ENCODE measurements at places on chromosomes 2 and 18.

DNA sequence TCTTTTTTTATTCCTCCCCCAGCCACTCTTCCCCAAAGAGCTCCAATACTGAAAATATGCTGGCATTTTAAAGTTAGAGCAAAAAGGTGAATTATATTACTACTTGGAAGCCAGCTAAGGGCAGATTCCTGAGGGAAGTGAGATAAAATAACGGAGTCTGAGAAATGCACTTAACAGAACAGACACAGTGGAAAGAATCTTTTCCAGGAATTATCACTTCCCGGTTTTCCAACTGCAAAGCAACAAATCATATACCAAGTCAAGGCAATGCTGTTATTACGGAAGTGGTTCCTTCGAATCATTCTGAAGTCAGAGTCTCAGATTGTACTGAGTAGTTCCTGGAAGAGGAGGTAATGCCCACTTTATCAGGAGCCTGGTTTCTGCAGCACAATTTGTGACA, 435.0 kb upstream of the SPRED2 start:
- DNase-seq: no peak

DNA sequence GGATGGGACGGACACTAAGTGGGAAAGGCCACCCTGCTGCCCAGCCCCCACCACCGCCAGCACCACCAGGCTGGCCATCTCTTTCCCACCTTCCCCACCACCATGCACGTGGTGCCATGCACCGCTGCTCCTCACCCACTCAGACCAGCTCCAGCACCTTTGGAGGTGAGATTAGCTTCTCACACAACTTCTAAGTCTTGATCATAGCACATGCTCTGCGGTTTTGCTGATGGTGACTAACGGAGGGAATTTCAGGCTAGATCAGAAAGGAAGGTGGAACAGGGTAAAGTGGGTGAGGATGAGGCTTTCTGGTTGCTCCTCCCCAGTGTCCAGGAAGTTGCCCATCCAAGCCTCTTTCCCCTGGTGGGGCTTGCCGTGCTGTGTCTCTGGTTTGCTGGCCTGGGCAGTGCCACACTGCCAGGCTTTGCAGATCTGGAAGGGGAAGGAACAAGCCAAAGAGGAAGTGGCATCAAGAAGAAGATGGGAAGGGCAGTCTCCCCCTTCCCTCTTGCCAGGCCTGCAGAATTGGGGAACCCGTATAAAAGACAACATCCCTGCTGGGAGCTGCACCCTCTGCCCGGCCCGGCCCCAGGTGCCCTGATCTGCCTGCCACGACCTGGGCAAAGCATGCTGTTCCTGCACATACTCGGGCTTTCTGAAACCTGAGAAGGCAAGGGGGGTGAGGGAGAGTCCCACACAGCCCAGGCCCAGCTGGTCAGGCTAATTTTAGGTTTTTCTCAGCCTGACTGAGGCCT, 44.3 kb upstream of the CAB39 start:
- no peak for DNase-seq

DNA sequence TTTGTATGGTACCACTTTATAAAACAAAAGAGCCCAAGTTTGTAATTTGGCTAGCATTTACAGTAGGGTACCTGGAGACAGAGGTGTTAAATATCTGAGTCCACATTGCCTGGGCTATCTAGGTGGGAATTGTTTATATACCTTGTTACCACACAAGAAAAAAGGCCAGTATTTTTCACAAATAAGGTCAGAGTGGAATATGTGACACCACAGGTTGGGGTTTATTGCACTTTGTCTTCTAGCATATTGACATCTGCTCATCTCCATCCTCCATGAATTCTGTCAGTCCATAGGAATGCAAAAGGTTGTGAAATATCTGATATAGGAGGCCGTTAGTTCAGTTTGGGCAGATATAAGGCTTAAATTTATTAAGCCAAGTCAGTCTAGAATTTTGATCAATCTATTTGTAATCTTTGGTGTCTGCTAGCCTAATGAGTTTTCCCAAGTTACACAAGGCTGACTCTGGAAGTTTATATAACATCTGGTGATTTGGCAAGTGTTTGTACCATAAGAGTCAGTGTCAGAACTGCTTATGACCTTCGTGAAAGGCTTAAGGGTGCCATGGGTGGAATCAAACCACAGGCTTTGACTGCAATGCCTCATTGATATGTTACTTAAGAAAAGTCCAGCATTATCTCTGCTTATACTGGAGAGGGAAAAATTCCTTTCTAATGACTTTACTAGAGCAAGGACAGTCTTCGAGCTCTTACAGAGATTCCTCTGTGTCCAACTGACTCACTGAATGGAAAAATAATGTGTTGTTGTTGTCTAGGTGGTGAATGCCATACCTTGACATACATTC, 11.3 kb upstream of the DPP4 start:
- DNase-seq: peak; percentile 86

- no peak for DNase-seq
Measured at GRCh38 chr2:179613701-179614100, 247.7 kb downstream of the ZNF385B start.

DNA sequence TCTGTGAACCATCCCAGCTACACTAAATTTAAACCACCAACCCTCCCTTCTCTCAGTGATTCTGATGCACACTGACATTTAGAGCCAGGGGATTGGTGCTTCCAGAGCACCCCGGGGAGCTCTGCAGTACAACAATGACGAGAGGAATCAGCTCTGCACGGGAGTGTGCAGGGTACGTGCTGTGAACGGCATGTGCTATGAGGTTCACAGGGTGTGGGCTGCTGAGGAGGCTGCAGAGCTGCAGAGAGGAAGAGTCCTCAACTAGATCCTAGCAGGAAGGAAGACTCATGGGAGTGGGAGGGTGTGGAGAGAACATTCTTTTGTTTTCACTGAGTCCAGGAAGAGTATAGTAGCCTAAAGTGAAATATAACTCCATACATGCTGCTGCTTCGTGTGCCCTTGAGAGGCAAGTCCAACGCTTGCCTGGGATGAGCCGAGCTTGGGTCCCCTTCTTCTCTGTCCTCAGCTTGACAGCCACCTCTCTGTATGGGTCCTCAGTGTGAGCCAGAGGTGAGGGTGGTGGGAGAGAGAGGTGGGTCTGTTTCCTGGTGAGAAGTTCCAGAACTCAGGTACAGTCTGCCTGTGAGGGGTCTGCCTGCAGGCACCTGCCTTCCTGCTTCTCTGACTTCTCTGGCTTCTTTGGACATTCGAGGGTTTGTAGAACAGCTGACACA, 118.8 kb downstream of the CTIF start:
- no peak for DNase-seq

DNA sequence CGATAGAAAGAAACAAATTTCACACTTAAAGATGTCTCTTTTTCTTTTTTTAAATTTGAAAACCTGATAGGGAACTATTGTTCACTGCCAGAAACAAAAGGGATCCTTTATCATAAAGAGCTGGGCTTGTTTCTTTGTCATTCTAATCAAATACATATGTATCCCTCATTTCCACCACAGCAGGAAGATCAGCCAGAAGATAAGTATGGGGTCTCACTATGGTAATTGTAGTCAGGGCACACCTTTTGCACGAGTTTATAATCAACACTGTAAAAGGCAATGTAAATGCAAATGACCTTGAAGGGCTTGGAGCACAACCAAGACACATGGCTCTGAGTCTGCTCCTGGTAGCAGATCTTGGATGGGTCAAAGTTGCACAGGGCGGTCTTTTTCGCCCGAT, 109.5 kb downstream of the NXPH2 start:
- DNase-seq: no peak

DNA sequence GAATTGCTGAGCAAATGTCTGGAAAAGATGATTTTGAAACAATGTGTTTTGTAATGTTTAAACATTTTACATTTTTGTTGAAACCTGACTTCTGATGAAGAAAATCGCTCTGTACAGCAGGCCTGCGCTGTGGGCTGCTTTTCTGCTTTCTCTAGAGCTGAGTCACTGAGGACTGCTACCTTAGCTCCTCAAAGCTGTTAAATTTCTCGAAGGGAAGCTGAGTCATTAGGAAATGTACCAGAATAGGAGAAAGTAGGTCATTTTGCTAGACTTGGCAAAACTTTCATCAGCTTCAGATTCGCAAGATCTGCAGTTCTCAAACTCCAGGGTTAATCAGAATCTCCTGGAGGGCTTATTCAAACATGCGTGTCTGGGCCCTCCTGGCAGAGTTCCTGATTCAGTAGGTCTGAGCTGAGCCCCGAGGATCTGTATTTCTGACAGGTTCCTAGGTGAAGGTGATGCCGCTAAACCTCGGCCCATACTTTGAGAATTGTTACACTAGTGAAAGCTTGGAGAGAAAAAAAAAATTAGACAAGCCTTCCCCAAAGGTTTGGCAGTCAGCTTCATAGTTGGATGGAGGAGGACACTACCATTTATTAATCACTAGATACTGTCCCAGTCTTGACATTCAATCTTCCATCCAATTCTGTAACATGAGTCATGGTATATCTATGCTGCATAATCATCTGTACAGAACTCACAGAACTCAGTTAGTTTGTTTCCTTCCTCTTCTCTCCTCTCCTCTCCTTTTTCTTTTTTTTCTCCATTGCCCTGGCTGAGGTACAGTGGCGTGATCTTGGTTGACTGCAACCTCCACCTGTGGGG, 297.6 kb downstream of the PARD3B start:
- DNase-seq: peak; percentile 85

GRCh38 chr2:19900931-19901441, 797 bp downstream of the TTC32 start:
- no peak for DNase-seq

DNA sequence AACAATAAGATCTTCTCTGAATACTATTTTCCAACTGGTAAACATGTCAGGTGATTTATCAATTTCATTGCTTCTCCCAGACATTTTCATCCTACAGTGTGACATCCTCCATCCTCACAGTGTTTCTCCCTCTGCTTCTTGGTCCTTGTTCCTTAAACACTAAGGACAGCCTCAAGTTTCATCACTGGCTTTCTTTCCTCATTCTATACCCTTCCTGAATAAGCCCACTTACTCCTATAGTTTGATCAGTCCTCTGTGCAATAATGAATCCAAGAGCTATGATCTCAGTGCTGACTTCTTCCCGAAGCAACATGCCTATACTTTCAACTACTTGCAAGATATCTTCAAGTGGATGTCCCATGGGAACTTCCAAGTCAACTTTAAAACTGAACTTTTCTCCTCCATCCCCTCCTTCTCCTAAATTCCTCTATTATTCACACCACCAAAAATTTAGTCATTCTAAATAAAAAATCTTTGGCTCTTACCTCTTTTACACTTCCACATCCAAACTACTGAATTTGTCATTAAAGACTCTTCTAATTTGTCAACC, 87.6 kb downstream of the FAM228A start:
- no peak for DNase-seq

DNA sequence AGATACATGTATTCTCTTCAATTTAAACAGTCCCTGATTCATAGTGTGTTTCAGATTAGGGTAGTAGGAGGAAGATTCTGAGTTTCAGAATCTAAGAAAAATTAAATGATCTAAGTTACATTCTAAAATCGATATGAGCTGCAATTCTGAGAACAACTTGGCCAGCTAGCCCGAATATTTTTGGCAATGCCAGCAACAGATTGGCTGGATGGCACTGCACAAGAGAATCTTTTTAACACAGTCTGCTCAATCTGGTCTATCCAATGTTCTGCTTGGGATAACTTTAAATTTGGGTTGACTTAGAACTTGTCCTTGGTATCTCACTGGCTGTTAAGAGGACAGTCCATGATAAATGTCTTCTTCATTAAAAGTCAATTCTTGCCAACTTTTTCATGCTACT, 853.9 kb downstream of the NRXN1 start:
- no peak for DNase-seq

GRCh38 chr2:41828052-41828643, 219.7 kb upstream of the PKDCC start:
- no peak for DNase-seq

- DNase-seq: no peak
Measured at GRCh38 chr2:177520324-177520723, 127.8 kb downstream of the AGPS start.

GRCh38 chr2:179264368-179265081, at the start of gene SESTD1:
TSS of gene SESTD1 (minus strand) at chr2:179264832. CDS start at chr2:179191841, 72,991 bp downstream.
- DNase-seq: peak; percentile 14

DNA sequence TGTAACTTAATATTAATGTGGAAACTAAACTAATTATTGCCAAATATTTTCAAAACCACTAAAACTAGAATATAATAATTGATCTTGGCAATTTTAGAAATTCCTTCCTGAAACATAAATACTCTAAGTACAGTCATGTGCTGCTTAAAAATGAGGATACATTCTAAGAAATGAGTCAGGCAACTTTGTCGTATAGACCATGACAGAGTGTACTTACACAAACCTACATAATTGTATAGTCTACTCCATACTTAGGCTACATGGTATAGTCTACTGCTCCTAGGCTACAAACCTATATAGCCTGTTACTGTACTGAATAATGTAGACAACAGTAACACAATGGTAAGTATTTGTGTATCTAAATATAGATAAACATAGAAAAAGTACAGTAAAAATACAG, 27.6 kb downstream of the FEZ2 start:
- no peak for DNase-seq

DNA sequence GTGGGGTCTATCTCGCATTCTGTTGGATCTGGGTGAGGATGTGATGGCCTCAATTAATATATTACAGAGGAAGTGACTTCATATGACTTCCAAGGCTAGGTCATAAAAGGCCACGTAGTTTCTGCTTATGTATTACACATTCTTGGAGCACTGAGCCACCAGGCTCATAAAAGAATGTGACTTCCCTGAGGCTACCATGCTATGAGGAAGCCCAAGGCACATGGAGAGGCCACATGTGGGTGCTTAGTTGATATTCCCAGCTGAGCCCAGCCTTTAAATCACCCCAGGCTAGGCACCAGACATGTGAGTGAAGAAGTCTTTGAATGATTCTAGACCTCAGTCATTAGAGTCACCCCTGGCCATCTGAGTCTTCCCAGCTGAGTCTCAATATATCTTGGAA, 13.3 kb upstream of the REEP1 start:
- no peak for DNase-seq

DNA sequence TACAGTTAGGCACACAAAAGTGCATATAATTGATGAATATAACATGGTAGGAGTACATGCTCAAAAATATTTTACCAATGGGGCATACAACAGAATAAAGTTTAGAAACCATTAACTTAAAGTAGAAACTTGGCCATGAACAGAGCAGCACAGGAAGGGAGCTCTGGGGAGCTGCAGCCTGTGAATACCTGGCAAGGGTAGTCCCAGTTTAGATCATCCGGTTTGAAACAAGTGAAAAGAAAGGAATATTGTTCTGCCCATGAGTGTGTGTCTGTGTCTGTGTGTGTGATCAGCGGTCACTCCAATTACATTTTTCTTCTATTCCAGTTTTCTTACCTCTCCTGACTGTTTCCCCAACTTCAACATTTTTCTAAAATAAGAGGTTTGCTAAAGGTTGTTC, 233.0 kb downstream of the ALK start:
- DNase-seq: no peak

- DNase-seq: no peak
Measured at GRCh38 chr2:236042087-236042486, 126.1 kb downstream of the GBX2 start.

- no peak for DNase-seq
Measured at GRCh38 chr18:61892683-61893308, at the start of gene RNF152. TSS of gene RNF152 (minus strand) at chr18:61893007. CDS start at chr18:61816463, 76,544 bp downstream.

DNA sequence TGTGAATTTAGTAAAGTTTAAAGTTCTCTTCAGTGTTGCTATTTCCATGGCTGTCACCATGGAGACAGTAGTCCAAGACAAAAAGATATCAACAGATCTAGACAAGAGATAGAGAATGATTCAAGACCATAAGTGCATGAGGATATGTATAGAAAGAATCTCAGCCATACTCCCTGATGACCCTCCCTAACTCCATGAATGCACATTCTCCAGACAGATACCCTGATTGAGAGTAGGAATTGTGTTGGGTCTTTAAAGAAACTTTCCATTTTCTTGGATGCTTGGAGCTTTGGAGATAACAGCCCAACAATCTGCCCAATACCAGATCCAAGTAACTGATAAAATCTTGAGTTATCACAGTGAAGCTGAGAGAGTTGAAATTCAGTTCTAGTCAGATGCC, 1601.2 kb upstream of the CELF4 start:
- DNase-seq: no peak
